Activated CD4-positive, alpha-beta T cell treated with anti-CD3 and anti-CD28 coated beads, Interleukin-2, amount 50 U/mL, for 48 hours (primary cell): ENCODE measurements at places on chromosomes 2 and 18.

- no peak for DNase-seq
Measured at GRCh38 chr2:60888853-60889252, 7.5 kb downstream of the REL start.

DNA sequence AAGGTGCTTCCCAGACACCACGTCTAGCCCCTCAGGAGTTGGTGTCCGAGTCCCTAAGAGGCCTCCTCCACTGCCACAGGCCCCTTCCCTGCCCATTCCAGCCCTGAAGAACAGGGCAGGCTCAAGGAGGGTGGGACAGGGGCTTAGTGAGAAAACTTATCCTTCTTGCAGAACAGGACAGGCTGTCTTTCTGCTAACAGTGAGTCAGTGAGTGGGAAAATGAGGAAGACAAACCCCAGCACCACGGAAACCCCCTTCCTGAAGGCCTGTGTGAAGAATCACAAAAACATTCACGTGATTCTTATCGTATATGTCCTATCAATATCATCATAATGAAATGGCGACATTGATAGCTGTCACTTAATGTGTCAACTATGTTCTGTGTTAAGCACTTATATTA lies 9.8 kb downstream of the FZD7 start:
- no peak for DNase-seq

- no peak for DNase-seq
Measured at GRCh38 chr2:14633061-14633460, 544 bp downstream of the LRATD1 start.

DNA sequence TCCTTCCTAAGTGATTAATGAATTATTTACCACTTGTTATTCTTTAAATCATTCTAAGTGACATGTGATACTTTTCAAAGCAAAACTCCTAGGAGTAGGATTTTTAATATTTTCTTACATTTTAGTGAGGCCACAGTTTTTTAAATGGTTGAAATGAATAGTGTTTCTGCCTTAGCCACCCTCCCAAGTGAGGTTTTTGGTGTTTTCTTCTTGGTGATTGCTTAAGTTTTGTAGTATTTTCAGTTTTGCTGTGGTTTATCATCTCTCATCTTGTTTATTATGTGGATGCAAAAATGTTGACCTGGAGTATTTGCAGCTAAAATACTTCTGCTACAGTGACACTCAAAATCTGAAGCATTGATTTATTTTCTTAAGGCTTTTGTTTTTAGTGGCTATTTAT lies 9.8 kb downstream of the AFTPH start:
- no peak for DNase-seq

- no peak for DNase-seq
Measured at GRCh38 chr2:50547521-50547920, 484.4 kb downstream of the NRXN1 start.

- DNase-seq = no peak
Measured at GRCh38 chr18:44856157-44856556, 175.5 kb downstream of the SETBP1 start.

DNA sequence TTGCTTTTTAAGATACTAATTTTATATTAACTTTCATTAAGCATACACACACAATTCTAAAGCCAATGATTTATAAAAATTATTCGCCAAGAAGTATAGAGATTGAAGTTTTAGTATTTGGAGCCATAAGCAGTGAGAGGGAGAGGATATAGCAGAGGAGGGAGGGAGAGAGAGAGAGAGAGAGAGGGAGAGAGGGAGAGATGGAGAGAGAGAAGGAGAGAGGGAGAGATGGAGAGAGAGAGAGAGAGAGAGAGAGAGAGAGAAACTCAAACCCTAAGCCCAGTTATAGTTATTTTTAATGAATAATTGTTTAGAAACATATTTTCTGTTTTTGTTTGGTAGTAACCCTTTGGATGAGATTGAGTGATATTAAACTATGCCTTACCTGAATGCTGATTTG lies 5.3 kb downstream of the TWIST2 start:
- DNase-seq = no peak

- no peak for DNase-seq
Measured at GRCh38 chr2:99279969-99280695, 20.9 kb downstream of the LYG1 start.

GRCh38 chr2:193240752-193241151 lies 1046.0 kb upstream of the TMEFF2 start:
- DNase-seq = no peak

GRCh38 chr18:1103537-1103936 lies 198.9 kb downstream of the ADCYAP1 start:
- no peak for DNase-seq
